ENCODE measurements at places on chromosomes 5 and 9.

GRCh38 chr9:16992138-16992537 is 121.7 kb upstream of the BNC2 start:
- DNase-seq, result no peak

DNA sequence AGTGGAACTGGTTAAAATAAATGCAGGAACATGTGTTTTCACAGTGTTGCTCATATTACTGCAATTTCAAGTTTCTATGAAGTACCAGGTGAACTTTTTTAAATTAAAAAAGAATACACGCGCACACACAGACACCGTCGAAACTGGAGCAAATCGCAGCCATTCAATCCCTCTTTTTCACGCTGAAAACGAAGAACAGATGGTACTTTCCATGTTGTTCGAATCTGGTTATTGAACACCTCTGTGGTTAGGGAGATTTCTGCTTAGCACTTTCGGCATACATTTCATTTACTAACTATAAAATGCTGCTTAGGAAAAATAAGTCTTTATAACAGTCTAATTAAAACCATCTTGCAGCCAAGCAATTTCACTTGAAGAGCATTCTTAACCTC is 6.8 kb downstream of the ZNF608 start:
- DNase-seq, result no peak

- DNase-seq, result no peak
Measured at GRCh38 chr5:66010476-66010875, 84.1 kb downstream of the ERBIN start.

DNA sequence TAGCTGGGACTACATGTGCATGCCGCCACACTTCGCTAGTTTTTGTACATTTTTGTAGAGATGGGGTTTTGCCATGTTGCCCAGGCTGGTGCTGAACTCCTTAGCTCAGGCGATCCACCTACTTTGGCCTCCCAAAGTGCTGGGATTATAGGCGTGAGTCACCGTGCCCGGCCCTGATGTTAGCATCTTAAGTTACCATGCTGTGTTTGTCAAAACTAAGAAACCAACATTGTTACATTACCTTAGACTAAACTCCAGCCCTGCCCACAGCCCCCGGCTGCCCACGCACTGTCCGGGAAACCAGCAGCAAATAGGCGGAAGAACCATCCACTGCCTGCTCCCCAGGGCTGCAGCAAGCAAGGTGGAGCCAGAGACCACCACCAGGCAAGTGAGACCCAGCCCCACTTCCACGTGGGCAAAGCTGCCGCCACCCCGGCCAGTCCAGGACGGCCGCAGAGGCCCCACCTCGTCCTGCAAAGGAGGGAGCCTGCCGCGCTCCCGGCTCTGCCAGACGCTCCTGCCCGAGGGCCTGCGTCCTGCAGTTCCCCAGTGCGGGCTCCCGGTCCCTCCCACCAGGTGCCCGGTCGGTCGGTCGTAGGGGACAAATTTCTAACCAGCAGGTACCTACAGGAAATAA is 35.7 kb upstream of the TXN start:
- DNase-seq, result no peak

DNA sequence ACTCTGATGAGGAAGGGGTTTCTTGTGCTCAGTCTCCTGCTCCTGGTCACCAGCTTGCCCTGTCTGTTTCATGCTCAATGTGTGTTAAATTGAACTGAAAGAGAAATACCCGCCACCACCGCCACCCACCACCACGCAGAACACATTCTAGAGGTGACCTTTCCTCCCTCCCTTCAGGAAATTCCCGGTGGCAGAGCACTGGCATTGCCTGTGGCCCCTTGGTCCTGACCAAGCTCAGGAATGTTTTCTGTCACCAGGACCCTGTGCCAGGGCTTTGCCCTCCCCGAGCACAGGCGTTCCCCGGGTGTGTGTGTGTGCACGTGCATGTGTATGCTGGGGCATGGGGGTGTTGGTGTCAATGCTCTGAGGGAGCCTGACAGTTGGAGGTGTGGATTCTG is 10.2 kb upstream of the SLC25A51 start:
- DNase-seq, result no peak

DNA sequence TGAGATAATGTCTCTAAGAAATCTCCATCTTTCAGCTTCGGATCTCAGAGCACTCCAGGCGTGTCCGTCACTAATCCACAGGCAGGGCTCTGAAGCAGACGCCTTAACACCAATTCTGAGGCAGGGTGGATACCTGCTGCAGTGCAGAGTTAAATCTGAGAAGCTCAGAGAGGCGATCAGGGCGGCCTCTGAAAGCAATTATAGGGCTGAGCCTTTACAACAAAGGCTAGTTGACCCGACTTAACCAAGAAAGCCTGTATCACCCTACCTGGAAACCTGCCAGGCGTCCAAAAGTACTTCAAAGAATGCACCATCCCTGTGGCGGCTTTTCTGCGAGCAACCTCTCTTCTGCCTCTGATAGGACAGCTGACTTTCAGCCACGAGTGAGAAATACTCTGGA is 134.8 kb upstream of the MSX2 start:
- DNase-seq, result no peak

GRCh38 chr5:115431116-115431515 is 113.5 kb downstream of the FEM1C start:
- DNase-seq, result no peak

GRCh38 chr9:108105885-108106284 is 616.3 kb upstream of the KLF4 start:
- DNase-seq, result no peak

- DNase-seq, result no peak
Measured at GRCh38 chr9:3385871-3386270, 139.9 kb downstream of the RFX3 start.

GRCh38 chr5:145668714-145669113 is 166.4 kb downstream of the PRELID2 start:
- no peak for DNase-seq

DNA sequence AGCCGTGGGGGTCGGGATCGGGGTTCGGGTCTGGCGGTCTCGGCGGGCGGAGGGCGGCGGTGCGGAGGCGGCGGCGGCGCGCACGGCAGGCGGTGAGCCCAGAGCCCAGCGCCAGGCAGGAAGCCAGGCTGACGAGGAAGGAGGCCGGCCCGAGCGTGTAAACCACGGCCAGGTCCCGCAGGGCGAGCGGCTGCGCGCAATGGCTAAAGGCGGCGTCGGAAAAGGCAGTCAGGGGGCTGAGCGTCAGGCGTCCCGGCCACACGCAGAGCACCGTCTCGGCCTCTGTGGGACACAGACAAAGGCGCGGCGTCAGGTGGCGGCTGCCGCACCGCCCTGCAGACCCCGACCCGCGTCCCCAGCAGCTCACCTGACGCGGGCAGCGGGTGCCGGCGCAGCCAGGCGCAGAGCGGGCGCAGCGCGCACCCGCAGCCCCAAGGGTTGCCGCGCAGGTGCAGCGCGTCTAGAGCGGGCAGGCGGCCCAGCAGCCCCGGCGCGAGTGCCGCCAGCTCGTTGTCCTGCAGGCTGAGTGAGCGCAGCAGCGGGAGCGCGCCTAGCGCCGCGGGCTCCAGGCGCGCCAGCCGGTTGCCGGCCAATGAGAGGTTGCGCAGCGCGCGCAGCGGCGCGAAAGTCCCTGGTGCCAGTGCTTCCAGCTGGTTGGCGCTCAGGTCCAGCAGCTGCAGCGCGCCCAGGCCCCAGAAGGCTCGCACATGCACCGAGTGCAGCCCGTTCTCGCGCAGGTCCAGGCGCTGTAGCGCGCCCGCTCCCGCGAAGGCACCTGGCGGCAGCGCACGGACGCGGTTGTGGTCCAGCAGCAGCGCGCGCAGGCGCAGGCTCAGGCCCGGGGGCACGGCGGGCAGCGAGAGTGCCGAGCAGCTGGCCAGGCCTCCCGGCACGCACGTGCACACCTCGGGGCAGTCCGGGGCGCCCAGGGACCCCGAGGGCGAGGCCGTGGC is 671 bp downstream of the LRRC26 start:
- DNase-seq, result no peak

- no peak for DNase-seq
Measured at GRCh38 chr5:100493996-100494395, 41.2 kb upstream of the FAM174A start.

DNA sequence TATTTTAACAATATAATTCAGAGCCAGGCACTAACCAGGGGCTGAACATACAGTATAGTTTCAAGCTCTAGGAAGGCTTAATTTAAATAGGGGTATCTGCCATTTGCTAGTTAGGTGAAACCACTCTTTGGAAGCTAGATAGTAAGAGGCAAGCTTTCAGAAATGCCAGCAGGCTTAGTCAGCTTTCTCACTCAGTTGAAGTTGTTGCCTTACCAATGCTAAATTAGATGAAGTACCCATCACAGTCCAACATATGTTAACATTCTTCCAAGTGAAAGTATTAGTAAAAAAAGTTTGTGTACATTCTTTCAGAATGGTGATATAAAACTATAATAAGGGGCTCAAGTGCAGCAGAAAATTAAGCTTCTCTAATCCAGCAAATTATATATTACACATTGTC is 215.0 kb downstream of the CNTLN start:
- DNase-seq, result no peak

DNA sequence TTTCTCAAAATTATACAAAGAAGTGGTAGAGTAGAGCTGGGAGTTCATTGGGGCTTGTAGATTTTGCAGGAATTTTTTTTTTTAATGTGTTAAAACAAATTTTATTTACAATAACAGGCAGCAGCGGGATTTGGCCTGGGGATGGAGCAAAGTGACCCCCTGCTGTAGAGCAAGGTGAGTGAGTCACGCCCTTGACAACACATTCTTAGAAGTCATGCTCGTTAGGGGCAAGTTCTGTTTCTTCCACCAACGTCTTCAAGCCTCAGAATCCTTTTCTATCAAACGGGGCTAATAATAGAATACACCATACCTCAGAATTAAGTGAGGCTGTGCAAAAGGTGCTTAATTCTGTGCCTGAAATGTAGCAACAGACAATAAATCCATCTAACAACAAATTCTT is 1.1 kb upstream of the ANKDD1B start:
- DNase-seq, result no peak

DNA sequence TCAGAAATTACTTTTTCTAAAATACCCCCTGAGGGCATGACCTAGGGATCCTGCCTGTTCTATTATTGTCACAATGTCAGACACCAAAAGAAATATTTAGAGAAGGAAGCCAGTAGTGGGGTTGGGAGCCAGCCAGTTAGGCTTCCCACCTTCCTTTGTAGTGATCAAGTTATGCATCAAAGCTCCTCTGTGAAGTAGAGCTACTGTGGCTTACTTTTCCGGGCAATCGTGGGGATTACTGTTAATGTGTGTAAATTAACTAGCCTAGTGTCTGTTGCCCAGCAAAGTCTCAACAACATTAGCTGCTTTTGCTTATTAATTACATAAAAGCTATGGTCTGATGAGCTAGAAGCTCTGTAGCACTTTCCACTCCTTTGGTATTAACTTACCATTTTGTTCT is 109.0 kb upstream of the PCAT7 start:
- no peak for DNase-seq

GRCh38 chr5:172757394-172758010 is 13.5 kb downstream of the DUSP1 start:
- DNase-seq, result no peak

DNA sequence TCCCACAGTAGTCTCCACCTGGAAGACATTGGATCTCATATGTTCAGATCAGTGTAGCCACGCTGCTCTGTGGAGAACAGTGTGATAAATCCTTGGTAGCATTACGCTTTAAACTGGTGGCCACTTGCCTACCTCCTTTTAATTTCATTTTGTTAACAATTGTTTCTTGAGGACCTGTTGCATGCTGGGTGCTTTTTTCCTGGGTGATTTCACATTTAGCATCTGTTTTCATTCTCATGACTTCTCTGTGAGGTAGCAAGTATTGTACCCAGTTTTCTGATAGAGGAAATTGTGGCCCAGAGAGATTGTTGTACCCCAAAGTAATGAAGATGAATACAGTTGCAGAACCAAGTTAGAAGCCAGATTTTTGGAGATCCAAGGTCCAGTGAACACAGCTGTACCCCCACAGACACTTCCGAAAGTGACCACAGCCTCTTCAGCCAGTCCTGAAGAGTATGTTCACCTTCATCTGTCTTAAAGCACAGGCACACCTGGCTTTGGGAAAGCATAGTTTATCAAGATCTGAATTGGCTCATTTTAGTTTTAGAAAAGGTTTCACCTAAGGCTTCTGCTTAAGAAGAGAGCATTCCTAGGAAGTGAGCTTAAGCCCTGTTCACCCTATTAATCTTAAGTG is 75.2 kb downstream of the F2RL2 start:
- DNase-seq, result no peak

- DNase-seq, result no peak
Measured at GRCh38 chr5:52177193-52177592, 610.5 kb upstream of the ITGA1 start.

- DNase-seq, result no peak
Measured at GRCh38 chr9:131049829-131050715, 41.1 kb downstream of the LAMC3 start.

DNA sequence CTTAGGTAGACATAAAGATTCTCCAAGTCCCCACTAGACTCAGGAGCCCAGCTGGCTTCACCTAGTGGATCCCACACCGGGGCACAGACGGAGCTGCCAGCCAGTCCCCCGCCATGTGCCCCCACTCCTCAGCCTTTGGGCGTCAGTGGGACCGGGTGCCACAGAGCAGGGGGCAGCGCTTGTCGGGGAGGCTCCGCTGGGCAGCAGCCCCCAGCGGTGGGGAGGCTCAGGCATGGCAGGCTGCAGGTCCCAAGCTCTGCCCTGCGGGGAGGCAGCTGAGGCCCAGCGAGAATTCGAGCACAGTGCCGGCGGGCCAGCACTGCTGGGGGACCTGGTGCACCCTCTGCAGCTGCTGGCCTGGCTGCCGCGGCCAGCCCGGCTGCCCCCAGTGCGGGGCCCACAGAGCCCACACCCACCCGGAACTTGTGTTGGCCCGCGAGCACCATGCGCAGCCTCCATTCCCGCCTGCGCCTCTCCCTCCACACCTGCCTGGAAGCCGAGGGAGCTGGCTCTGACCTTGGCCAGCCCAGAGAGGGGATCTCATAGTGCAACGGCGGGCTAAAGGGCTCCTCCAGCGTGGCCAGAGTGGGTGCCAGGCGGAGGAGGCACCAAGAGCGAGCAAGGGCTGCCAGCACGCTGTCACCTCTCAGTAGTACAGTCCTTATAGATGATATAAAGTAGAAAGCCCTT is 390.7 kb downstream of the PLK2 start:
- DNase-seq, result no peak
